ENCODE measurements at places on chromosomes 16 and 17. TPM values are rescaled to one million over a fixed set of nuclear protein-coding genes. Genes with fewer than 3 reads are reported as not detected.

Gene DECR2
- total RNA-seq, result 3.3 TPM

GRCh38 chr17:65627891-65628643 lies 66.6 kb upstream of the AXIN2 start:
- no peak for DNase-seq
- H3K4me3 ChIP-seq, result no peak overlapping the region
- no peaks in the 10 kb centered on the region for H3K4me1 ChIP-seq
- no peaks in the 10 kb centered on the region for H3K36me3 ChIP-seq

DNA sequence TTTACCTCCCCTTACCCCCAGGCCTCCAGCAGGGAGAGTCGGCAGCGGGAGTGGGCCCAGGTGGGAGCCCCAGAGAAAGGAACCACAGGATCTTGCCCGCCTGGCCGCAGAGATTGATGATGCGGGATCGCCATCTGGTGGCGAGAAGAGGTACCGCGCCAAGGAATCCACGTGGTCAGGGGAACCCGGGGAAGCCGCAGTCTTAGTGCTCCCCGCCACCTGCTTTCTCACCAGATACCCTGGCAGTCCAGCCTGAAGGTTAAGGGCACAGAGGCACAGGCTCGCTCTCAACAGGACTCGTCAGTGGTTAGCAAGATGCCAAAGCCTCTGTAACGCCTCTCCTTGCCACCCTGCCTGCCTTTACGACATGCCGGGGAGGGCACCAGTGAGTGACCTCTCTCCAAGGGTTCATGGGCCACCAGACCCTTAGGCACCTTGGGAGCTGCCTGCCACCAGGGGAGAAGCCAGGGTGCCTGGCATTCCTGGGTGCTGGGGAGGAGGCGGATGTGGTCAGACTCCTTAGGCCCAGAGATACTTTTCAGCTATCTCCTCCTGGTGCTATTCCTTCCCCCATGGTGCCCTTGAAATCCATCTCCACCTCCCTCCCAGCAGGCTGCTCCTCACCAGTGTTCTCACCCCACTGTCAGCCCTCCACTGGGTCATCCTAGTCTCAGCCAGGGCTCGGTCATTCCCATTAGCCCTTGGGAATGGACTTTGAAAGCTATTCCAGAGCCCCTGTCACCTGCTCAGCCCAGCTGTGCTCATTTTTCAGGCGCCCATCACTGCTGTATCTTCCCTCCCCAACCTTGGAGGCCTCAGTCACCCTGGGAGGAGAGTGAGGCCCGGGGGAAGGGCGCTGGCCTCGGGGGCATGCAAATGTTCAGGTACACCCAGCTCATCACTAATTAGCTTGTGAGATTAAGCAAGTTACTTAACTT lies 5.5 kb upstream of the RHBDF2 start:
- H3K36me3 ChIP-seq, result no peaks in the 10 kb centered on the region
- H3K4me3 ChIP-seq, result no peak overlapping the region
- peaks cover 40% of the 10 kb centered on the region for H3K4me1 ChIP-seq
- H3K27me3 ChIP-seq, result peaks cover 8% of the 10 kb centered on the region
- peak; percentile 90 for DNase-seq

GRCh38 chr17:15260376-15261257 lies 4.5 kb downstream of the PMP22 start:
- H3K27ac ChIP-seq, result no peak overlapping the region
- peak overlapping the region; percentile 66 for H3K4me3 ChIP-seq
- peaks cover 26% of the 10 kb centered on the region for H3K4me1 ChIP-seq

GRCh38 chr16:1197237-1197866 lies 27.7 kb downstream of the TPSG1 start:
- no peaks in the 10 kb centered on the region for H3K4me1 ChIP-seq
- no peaks in the 10 kb centered on the region for H3K27me3 ChIP-seq
- H3K36me3 ChIP-seq, result no peaks in the 10 kb centered on the region
- DNase-seq, result no peak

- H3K27ac ChIP-seq, result no peak overlapping the region
- H3K27me3 ChIP-seq, result no peaks in the 10 kb centered on the region
- peak overlapping the region; percentile 78 for H3K4me3 ChIP-seq
- peaks cover 40% of the 10 kb centered on the region for H3K36me3 ChIP-seq
These were observed 2.0 kb downstream of the TK1 start for GRCh38 chr17:78184868-78185267.
